T follicular helper cell (primary cell): ENCODE measurements at places on chromosomes 1 and 21.

DNA sequence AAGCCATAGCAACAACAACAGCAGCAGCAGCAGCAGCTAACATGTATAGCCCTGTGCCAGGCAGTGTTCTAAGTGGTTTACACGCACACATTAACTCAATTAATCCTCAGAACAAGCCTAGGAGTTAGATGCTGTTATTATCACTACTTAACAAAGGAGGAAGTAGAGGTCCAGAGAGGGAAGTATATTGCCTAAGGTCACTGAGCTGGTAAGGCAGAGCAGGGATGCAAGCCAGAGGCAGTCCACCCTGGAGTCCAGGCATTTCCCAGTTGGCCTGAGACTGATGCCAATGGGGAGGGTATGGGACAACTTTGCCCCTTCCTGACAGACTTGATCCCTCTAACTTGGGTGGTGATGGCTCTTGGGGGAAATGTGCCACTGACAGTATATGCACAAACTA is 6.8 kb downstream of the CDC14A start:
- no peak for DNase-seq

GRCh38 chr1:222927031-222927430 is 112.2 kb downstream of the DISP1 start:
- DNase-seq: no peak

DNA sequence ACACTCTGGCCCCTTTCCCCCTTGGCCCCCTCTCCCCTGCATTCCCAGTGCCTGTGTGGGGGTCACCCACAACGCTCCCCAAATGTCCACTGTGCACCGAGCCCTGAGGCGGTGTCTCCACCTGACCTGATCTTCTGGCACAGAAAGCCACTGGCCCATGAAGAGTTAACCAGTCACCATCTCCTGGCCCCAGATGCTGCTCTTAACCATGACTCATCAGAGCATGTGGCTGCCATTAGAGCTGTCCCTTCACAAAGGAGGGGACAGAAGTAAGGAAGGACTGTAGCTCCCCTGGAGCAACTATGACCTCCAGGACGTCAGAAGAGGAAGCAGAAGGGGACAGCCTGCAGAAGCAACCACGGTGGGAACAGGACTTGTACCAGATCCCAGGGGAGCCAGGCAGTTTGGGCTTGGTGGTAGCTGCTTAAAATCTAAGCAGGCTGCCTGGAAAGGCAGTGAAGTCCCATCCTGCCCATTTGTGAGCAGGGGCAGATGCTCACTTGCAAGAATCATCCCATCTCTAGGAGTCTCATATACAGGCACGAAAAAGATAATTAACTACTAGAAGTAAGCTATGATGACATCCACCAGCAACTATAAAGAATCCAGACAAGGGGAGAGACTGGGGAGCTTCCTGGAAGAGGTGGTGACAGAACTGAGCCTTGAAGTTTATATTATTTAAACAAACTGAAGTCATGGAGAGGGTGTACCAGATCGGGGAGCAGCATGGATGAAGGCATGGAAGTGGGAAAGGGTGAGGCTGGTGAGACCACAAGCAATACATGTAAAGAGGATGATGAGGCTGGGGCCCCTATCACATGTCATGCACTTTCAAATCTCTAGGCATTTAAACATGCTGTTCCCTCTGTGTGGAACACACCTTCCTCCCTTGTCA is 1.1 kb upstream of the TTC39A start:
- DNase-seq: no peak

GRCh38 chr1:27380224-27380623 is 2.9 kb downstream of the CD164L2 start:
- no peak for DNase-seq

GRCh38 chr1:20485527-20486456 is at the start of gene CAMK2N1:
CAMK2N1 (minus strand) TSS chr1:20486210; CDS start chr1:20485379, 831 bp downstream.
- peak; percentile 47 for DNase-seq

DNA sequence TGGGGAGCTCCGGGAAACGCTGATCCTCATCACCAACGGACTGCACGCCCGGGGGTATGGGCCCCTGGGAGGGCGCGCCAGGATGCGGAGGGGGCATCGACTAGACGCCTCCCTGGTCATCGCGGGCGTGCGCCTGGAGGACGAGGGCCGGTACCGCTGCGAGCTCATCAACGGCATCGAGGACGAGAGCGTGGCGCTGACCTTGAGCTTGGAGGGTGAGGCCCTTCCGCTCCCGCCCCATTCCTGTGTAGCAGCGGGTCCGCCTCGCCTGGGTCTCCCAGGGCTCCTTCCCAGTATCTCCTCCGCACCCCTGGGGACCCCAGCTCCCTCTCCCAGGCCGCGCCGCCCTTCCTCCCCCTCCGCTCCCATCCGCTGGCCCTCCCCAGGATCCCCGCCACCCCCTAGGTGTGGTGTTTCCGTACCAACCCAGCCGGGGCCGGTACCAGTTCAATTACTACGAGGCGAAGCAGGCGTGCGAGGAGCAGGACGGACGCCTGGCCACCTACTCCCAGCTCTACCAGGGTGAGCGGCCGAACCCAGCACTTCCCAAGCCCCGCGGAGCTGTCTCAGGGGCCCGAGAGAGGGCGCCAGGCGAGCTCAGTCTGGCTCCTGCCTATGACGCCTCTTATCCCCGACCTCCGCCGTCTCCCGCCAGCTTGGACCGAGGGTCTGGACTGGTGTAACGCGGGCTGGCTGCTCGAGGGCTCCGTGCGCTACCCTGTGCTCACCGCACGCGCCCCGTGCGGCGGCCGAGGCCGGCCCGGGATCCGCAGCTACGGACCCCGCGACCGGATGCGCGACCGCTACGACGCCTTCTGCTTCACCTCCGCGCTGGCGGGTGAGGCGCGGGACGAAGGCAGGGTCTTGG is 5.0 kb downstream of the HAPLN2 start:
- no peak for DNase-seq

- DNase-seq: no peak
Measured at GRCh38 chr1:112092656-112093371, 103.3 kb upstream of the KCND3 start.

DNA sequence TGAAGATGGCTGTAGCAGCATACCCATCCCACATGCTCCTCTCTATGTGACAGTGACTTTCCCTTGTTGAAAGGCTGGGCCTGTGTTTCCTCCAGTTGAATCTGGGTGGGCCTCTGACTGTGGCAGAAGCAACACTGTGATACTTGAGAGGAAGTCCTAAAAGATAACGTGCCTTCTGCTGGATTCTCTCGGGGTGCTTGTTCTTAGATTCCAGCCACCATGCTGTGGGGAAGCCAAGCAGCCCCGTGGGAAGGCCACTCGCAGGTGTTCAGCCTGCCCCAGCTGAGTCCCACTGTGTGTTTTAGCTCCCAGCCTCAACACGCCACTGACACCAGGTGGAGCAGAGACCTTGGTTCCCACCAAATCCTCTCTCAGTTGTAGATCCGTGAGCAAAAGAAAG is 31.5 kb downstream of the TRAPPC10 start:
- DNase-seq: no peak

GRCh38 chr1:29673669-29674626 is 437.6 kb downstream of the PTPRU start:
- no peak for DNase-seq

- no peak for DNase-seq
Measured at GRCh38 chr1:90704817-90705216, 12.3 kb downstream of the BARHL2 start.

DNA sequence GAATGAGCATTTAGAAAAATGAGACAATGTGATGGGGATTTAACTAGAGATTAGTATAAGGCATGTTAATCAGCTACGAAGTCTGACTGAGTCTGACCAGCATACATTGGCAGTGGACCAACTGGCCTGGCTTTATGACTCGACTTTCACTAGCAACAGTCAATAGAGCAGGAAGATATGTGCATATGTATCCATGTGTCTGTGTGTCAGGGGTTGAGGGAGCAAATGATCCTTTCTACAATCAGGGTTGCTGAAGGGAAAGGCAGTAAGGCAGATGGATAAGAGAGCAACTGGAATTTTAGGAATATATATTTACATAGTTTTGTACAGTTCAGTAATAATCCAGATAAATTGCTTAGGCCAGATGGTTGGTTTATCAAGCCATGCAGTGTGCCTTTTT is 645.6 kb downstream of the PLA2G4A start:
- DNase-seq: no peak

GRCh38 chr1:23752909-23753308 is 9.6 kb downstream of the ELOA start:
- no peak for DNase-seq

DNA sequence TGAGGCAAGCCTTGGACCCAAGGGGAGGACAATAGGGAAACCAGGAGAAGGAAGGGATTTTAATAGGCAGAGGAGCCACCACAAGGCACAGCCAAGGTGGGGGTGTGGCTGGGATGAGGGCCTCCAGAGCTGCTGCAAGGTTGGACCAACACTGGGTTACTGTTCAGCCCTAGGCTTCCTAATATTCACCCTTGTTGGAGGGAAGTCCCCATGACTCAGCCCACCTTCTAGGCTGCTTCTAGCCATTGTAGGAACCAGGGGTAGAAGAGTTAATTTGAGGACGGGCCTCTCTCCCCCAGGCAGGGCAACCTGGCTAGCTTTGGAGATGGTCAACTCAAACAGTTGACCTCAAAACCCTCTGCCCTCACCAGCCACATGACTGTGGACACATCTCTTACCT is 59.5 kb downstream of the KCNN3 start:
- DNase-seq: no peak

GRCh38 chr1:193392686-193393085 is 206.3 kb upstream of the B3GALT2 start:
- no peak for DNase-seq

- DNase-seq: no peak
Measured at GRCh38 chr1:90357995-90358394, 359.1 kb downstream of the BARHL2 start.

DNA sequence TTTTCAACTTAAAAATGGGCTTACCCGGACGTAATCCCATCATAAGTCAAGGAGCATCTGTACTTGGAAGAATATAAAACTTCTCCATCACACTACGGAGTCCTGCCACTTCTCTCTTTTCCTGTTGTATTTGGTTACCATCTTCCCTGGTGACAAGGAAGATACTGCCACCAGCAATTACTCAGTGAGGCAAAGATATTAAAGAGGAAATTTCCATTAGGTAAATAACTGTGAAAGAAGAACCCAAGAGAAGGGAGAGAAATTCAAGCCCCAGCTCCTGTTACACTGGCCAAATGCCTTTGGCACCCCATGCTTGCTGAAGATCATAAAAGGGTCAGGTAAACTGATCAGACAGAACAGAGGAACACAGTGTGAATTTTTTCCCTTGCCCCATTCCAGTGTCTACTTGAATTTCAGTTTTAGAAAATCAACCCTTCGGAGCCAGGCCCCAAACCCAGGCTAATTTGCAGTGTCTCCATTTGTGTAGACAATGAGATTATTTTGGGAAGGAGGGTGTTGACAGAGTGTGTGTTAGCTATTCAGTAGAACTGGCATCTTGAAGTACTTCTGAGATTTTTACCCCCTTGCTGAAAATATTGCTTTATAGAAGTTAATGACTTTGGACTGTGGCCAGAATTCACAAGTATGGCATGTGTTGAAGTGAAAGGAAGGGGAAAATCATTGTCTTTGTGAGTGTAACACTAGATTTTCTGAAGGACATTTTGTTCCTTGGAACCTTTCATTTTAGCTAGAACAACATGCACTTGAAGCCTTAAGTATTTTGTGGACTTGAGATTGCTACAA is 167.1 kb downstream of the DHRS3 start:
- no peak for DNase-seq

- no peak for DNase-seq
Measured at GRCh38 chr1:32848354-32849063, 22.2 kb downstream of the FNDC5 start.

GRCh38 chr1:14160781-14161180 is 437.7 kb upstream of the KAZN start:
- no peak for DNase-seq

- no peak for DNase-seq
Measured at GRCh38 chr1:41751804-41752513, 166.8 kb downstream of the HIVEP3 start.

GRCh38 chr1:183417772-183418491 is at the start of gene NMNAT2:
NMNAT2 (minus strand) TSS chr1:183418380; CDS start chr1:183418267, 113 bp downstream.
- DNase-seq: no peak

- DNase-seq: no peak
Measured at GRCh38 chr1:171666114-171666769, 13.8 kb upstream of the MYOC start.

DNA sequence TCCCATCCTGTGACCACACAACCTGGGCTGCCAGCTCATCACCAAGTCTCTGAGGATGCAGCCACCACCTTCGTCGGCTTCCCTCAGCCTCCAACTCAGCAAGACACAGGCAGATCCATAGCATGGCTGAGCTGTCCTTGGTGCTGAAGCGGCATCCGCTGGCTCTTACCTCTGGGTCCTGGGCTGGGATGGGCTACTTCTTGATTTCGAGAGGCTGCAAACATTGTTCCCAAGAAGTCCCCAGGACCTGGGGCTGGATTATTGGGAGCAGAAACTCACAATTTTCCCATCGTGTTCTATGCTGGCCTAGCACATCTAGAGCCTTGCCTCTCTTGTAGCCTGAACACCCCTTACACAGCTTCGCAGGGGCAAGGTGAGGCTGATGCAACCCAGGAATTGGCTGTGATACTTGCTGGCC is 24.9 kb upstream of the C1QA start:
- DNase-seq: no peak

GRCh38 chr1:227886993-227887696 is 60.6 kb downstream of the WNT9A start:
- DNase-seq: no peak

DNA sequence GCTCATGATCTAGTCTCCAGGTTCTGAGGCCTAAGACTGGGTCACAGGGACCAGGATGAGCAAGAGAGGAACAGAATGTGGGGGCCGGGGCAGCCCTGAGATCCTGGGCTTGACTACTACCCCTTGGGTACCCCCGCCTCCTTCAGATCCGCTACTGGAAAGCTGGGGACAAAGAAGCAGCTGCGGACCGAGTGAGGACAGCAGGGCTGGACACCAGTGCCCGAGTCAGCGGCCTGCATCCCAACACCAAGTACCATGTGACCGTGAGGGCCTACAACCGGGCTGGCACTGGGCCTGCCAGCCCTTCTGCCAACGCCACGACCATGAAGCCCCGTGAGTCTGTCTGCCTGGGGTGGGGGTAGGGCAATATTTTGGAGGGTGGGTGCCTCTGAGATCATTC is 12.5 kb downstream of the TMEM81 start:
- DNase-seq: no peak

- no peak for DNase-seq
Measured at GRCh38 chr1:6384962-6385361, 8.6 kb downstream of the ACOT7 start.
